Stimulated activated CD4-positive, alpha-beta T cell treated with anti-CD3 and anti-CD28 coated beads, Interleukin-1b, Interleukin-23, amount 100 ng/mL, for 48 hours (primary cell): ENCODE measurements at places on chromosomes 16 and 17.

DNA sequence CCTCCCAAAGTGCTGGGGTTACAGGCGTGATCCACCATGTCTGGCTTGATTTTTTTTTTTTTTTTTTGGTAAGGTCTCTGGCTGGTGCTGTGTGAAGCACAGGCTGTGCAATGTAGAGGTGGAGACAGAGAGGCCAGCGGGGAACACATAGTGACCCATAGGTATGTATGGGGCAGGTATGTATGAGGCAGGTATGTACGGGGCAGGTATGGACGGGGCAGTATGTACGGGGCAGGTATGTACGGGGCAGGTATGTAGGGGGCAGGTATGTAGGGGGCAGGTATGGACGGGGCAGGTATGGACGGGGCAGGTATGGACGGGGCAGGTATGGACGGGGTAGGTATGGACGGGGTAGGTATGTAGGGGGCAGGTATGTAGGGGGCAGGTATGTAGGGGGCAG lies 5.0 kb downstream of the RPL3L start:
- DNase-seq: no peak

- no peak for DNase-seq
Measured at GRCh38 chr16:2077696-2078095, 29.9 kb downstream of the TSC2 start.

DNA sequence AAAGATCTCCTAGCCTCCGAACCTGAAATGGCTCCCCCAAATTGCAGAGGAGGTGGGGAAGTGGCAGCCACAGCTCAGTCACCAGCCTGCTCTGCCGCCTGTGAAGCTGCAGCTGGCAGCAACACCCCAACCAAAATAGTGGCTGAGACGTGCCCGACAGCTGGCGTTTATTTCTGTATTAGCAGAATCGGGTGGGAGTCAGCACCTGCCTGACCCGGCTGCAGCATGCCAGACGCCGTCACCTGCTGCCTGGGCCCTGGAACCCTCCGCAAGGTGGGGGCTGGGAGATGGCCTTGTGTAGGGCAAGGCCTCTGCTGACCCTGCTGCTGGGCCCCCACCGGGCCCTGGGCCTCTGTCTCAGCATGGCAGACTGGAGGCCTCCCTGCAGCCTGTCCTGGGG lies 17.5 kb upstream of the PABPN1L start:
- DNase-seq: no peak

DNA sequence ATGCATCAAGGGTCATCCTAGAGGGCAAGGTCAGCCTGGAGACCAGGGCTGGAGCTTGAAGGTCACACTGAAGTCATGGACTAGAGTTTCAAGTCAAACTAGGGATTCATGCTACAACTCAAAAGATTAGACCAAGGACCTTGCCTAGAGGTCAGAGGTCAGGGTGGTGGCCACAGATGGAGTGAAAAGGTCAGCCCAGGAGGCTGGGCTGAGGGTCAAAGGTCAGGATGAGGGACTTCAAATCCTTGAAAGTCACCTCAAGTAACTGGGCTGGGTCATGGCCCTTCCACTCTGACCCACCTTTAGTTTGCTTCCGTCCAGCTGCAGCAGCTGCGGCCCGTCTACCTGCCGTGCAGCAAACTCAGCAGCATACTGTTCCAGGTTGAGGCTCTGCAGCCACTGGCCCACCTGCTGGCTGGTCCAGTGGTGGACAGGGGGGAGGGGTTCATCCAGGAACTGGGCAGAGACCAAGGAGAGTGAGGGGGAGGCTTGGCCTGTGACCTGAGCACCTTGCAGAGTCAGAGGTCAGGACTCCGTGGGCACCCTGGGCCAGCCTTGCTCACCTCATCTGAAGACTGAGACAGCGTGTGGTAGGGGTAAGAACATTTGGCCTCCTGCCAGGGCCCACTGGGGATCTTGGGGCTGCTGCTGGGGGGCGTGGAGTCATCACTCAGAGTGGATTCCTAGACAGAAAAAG lies 16.2 kb downstream of the SAMD14 start:
- DNase-seq: no peak

- no peak for DNase-seq
Measured at GRCh38 chr17:59335685-59336084, 4.2 kb downstream of the YPEL2 start.

DNA sequence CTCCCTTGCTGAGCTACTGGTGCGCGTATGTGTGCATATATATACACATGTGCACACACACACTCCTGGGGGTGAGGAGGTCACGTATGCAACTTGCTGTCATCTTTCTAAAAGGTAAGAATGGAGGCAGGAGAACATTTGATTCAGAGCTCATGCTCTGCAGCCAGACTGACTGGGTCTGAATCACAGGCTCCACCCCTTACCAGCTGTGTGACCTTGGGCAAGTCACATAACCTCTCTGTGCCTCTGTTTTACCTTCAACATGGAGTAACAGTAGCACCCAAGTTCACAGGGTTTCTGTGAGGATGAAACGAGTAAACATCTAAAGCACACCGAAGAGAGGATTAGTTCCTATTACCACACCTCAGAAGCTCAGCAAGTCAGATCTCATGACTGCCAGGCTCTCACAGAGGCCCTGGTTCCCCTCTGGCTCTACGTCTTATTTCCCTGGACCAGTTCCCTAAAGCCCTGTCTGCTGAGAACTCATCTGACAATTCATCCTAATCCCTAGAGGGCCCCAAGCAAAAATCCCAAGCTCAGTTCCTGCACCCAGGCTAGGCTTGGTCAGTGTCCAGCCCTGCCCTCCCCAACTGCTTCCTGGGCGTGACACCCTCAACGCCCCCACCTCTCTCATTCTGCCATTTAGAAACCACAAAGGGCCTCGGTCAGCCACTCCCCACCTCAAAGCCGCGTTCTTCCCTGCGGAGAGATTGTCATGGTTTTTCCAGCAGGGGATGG lies 28.7 kb downstream of the ABR start:
- no peak for DNase-seq
